ENCODE measurements at places on chromosomes 7 and 10.

DNA sequence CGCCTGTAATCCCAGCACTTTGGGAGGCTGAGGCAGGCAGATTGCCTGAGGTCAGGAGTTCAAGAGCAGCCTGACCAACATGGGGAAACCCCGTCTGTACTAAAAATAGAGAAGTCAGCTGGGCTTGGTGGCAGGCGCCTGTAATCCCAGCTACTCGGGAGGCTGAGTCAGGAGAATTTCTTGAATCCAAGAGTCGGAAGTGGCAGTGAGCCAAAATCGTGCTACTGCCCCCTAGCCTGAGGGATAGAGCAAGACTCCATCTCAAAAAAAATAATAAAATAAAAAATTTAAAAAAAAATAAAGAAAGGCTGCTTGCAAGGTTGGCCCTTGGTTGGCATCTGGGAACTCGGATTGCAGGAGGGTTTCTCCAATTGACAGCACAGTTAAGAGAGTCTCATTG, 221.6 kb downstream of the DGKI start:
- H3K4me3 ChIP-seq, result no peak overlapping the region
- DNase-seq, result no peak
- peaks cover 3% of the 10 kb centered on the region for H3K27me3 ChIP-seq
- H3K36me3 ChIP-seq, result no peaks in the 10 kb centered on the region
- H3K27ac ChIP-seq, result no peak overlapping the region
- H3K4me1 ChIP-seq, result no peaks in the 10 kb centered on the region

DNA sequence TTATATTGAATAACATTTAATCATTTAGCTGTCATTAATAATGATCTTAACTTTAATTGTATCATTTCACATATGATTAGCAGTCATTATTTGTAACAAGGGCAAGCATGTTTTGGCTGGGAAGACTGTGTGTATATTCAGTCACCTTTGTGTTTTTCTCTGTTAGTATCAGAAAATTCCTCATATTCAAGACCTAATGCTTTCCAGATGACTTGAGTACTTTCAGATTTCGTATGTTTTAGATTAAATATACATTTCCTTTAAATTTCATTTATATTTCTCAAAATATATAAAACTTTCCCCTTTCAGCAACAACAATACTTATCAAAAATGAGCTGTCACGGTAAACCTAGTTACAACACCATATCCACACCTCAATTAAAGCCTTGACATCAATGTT, 6.3 kb upstream of the CACNA2D1 start:
- peaks cover 11% of the 10 kb centered on the region for H3K27me3 ChIP-seq
- H3K27ac ChIP-seq, result no peak overlapping the region
- DNase-seq, result no peak
- no peaks in the 10 kb centered on the region for H3K36me3 ChIP-seq
- no peak overlapping the region for H3K4me3 ChIP-seq

GRCh38 chr10:80319725-80320290, 30.4 kb upstream of the MAT1A start:
- peaks cover 21% of the 10 kb centered on the region for H3K27me3 ChIP-seq
- H3K4me1 ChIP-seq, result no peaks in the 10 kb centered on the region
- no peaks in the 10 kb centered on the region for H3K36me3 ChIP-seq
- no peak overlapping the region for H3K4me3 ChIP-seq

GRCh38 chr7:150657526-150657925, 25.3 kb upstream of the GIMAP6 start:
- H3K36me3 ChIP-seq, result peaks cover 66% of the 10 kb centered on the region
- no peak for DNase-seq

DNA sequence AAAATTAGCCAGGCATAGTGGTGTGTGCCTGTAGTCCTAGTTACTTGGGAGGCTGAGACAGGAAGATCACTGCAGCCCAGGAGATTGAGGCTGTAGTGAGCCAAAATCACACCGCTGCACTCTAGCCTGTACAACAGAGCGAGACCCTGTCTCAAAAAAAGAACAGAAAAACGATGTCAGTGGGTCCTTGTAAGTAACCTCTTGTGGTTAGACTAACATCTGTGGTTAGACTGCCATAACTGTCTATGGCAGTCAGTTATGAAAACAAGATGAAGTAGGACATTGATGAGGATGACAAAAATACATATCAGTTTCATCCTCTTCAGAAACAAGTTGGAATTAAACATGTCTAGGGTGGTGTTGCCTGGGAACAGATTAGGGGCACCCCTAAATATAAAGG, 53.3 kb downstream of the AKAP9 start:
- DNase-seq, result no peak
- H3K4me1 ChIP-seq, result peaks cover 8% of the 10 kb centered on the region
- H3K36me3 ChIP-seq, result peaks cover 35% of the 10 kb centered on the region
- H3K27ac ChIP-seq, result no peak overlapping the region

- no peaks in the 10 kb centered on the region for H3K4me1 ChIP-seq
- no peak for DNase-seq
- H3K27me3 ChIP-seq, result no peaks in the 10 kb centered on the region
- no peaks in the 10 kb centered on the region for H3K36me3 ChIP-seq
- H3K27ac ChIP-seq, result no peak overlapping the region
These were observed 46.5 kb downstream of the MCU start for GRCh38 chr10:72738486-72738885.

GRCh38 chr10:11292576-11293302, 275.1 kb downstream of the CELF2 start:
- no peak for DNase-seq
- H3K4me3 ChIP-seq, result no peak overlapping the region
- no peaks in the 10 kb centered on the region for H3K27me3 ChIP-seq
- peaks cover 93% of the 10 kb centered on the region for H3K36me3 ChIP-seq
- H3K4me1 ChIP-seq, result peaks cover 12% of the 10 kb centered on the region

DNA sequence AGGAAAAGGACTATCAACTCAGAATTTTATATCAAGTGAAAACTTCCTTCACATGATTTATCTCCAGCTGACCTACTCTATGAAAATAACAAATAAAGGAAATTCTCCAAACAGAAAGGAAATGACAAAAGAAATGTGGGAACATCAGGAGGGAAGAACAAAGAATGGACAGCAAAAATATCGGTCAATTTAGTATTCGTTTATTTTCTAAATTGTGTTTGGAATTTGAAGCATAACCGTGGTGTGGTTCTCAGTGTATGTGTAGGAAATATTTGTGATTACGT, 8.7 kb downstream of the WDR37 start:
- no peak overlapping the region for H3K4me3 ChIP-seq
- no peaks in the 10 kb centered on the region for H3K27me3 ChIP-seq
- peaks cover 43% of the 10 kb centered on the region for H3K36me3 ChIP-seq
- DNase-seq, result no peak
- no peak overlapping the region for H3K27ac ChIP-seq
- peaks cover 71% of the 10 kb centered on the region for H3K4me1 ChIP-seq

DNA sequence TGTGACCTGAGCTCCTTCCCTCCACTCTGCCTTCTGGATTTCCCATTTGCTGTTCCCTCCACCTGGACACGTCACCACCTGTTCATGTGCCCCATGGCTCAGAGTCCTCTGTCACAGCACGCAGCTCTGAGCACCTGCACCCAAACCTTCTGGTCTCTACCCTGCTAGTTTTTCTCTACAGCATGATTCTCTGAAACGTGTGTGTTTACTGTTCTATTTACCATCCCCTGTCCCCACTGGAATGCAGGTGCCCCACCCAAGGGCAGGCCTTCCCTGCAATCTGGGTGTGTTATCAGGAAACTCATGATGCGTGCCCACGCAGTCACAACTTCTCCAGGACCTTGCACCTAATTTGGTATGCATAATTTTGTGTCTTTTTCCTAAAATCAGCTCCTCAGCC, 284.4 kb upstream of the IGFBP3 start:
- no peak overlapping the region for H3K4me3 ChIP-seq
- H3K27ac ChIP-seq, result no peak overlapping the region
- no peak for DNase-seq

GRCh38 chr10:104350127-104350635, 3.5 kb upstream of the CFAP58 start:
- peaks cover 3% of the 10 kb centered on the region for H3K27me3 ChIP-seq
- H3K27ac ChIP-seq, result no peak overlapping the region
- peaks cover 6% of the 10 kb centered on the region for H3K36me3 ChIP-seq
- no peak overlapping the region for H3K4me3 ChIP-seq
- H3K4me1 ChIP-seq, result peaks cover 15% of the 10 kb centered on the region
- DNase-seq, result peak; percentile 55

- no peak for DNase-seq
- no peak overlapping the region for H3K4me3 ChIP-seq
- H3K4me1 ChIP-seq, result no peaks in the 10 kb centered on the region
- H3K27ac ChIP-seq, result no peak overlapping the region
- H3K36me3 ChIP-seq, result no peaks in the 10 kb centered on the region
These were observed 305.5 kb upstream of the NRG3 start for GRCh38 chr10:81569488-81569887.

- H3K4me1 ChIP-seq, result no peaks in the 10 kb centered on the region
- H3K4me3 ChIP-seq, result no peak overlapping the region
- H3K36me3 ChIP-seq, result no peaks in the 10 kb centered on the region
- DNase-seq, result no peak
- no peaks in the 10 kb centered on the region for H3K27me3 ChIP-seq
These were observed 298.9 kb upstream of the HPS1 start for GRCh38 chr10:98745645-98746044.

- H3K4me3 ChIP-seq, result peak overlapping the region; percentile 50
- H3K27ac ChIP-seq, result peak overlapping the region; percentile 17
These were observed 81.8 kb upstream of the CREB5 start for GRCh38 chr7:28330384-28331070.

DNA sequence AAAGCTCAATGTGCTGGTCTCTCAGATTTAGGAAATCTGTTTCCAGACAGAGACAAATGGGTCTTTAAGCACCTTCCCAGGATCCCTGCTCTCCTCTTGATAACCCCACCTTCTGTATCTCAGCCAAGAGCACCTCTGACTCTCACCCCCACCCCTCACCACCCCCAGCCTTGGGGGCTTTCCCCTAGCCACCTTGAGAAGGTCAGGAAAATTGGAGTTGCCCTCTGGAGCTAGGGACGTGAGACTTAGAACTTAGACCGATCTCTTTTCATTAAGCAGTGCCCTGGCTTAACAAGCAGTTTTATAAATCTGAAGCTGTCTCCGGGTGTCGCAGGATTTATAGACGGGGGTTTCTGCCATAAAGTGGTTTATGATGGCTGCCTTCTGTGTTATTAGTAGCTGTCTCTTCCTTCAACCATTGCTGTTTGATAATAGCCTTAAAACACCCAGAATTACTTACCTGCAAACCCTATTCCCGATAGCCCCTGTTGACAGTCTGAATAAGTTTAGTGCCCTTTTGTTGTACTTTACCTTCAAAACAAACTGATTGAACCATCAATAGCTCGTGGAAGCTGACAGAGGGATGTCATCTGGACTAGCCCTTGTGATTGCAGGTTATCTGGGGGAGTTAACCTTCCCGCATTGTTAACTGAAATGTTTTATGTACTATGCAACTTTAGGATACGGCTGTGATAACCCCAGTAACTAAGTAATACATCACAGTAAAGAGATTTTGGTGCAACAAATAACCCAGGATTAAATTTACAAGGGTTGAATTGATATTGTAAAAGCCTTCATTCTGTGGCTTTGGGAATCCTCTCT, 621.5 kb downstream of the LRMDA start:
- no peaks in the 10 kb centered on the region for H3K4me1 ChIP-seq
- no peak overlapping the region for H3K27ac ChIP-seq
- no peaks in the 10 kb centered on the region for H3K27me3 ChIP-seq
- no peak for DNase-seq

- no peaks in the 10 kb centered on the region for H3K27me3 ChIP-seq
- peaks cover 18% of the 10 kb centered on the region for H3K36me3 ChIP-seq
- peaks cover 10% of the 10 kb centered on the region for H3K4me1 ChIP-seq
- no peak overlapping the region for H3K4me3 ChIP-seq
- no peak overlapping the region for H3K27ac ChIP-seq
- DNase-seq, result no peak
These were observed 120.5 kb downstream of the RTKN2 start for GRCh38 chr10:62148155-62148554.

- no peaks in the 10 kb centered on the region for H3K36me3 ChIP-seq
- DNase-seq, result no peak
- H3K4me3 ChIP-seq, result no peak overlapping the region
- H3K4me1 ChIP-seq, result no peaks in the 10 kb centered on the region
- H3K27me3 ChIP-seq, result no peaks in the 10 kb centered on the region
These were observed 151.9 kb downstream of the NEURL1 start for GRCh38 chr10:103645141-103646054.

DNA sequence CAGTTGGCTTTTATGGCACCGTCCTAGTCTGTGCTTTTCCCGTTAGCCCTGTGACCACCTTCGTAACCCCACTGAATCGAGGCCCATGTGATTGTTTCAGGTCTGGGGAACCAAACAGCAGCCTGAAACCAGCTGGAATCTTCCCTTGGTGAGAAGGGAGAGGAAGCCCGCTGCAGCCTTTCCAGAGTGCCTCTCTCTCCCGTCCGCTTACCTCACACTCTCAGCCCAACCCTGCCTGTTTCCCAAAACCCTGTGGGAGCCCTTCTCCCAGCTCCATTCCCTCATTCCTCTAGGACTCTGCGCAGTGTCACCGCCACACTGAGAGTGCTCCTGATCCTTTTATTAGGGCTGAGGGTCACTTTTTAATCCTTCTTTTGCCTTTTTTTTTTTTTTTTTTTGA, 139.6 kb downstream of the WDR37 start:
- H3K4me1 ChIP-seq, result peaks cover 13% of the 10 kb centered on the region
- peaks cover 5% of the 10 kb centered on the region for H3K27me3 ChIP-seq
- H3K27ac ChIP-seq, result no peak overlapping the region
- no peak for DNase-seq
- H3K4me3 ChIP-seq, result no peak overlapping the region

GRCh38 chr10:83222832-83223742, 916.2 kb upstream of the GHITM start:
- H3K27me3 ChIP-seq, result no peaks in the 10 kb centered on the region
- H3K4me3 ChIP-seq, result no peak overlapping the region
- no peaks in the 10 kb centered on the region for H3K4me1 ChIP-seq
- no peak overlapping the region for H3K27ac ChIP-seq
- no peak for DNase-seq
- no peaks in the 10 kb centered on the region for H3K36me3 ChIP-seq

DNA sequence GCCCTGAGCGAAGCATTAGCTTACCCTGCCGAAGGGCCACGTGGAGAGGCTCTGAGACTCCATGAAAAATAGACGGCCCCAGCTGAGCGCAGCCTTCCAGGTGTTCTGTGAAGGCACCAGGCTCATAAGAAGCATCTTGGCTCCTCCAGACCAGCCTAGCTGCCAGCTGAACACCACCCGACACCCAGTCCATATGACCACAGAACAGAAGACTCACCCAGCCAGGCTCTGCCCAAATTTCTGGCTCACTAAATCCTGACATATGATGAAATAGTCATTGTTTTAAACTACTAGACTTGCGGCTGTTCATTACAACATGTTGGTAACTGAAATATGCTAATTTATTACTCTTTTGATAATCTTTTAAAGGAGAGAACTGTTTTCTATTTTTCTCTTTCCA, 99.5 kb upstream of the ABI1 start:
- H3K36me3 ChIP-seq, result no peaks in the 10 kb centered on the region
- no peak for DNase-seq
- H3K27ac ChIP-seq, result no peak overlapping the region
- H3K4me3 ChIP-seq, result no peak overlapping the region
- H3K4me1 ChIP-seq, result peaks cover 2% of the 10 kb centered on the region

DNA sequence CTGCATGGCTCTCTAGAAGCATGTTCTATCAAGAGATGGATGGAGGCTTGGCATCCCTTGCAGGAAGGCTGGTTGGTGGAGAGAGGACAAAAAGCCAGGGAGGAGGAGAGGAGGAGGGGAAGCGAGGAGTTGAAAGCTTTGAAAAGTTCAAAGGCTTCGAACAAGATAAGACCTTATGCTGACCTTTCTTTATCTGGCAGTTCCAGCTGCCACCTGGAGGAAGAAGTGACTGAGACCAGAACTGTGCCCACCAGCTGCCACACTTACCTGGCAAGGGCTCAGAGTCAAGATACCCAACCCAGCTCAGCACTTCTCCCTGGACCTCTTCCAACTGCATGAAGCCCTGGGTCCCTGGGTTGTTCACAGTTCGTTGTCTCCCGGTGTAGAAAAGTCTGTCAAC, 14.8 kb downstream of the CCL24 start:
- no peaks in the 10 kb centered on the region for H3K36me3 ChIP-seq
- no peaks in the 10 kb centered on the region for H3K4me1 ChIP-seq
- H3K4me3 ChIP-seq, result no peak overlapping the region
- no peak for DNase-seq
- H3K27me3 ChIP-seq, result no peaks in the 10 kb centered on the region
